NCI-H1048 (cell line): ENCODE measurements at places on chromosomes 11 and 22.

DNA sequence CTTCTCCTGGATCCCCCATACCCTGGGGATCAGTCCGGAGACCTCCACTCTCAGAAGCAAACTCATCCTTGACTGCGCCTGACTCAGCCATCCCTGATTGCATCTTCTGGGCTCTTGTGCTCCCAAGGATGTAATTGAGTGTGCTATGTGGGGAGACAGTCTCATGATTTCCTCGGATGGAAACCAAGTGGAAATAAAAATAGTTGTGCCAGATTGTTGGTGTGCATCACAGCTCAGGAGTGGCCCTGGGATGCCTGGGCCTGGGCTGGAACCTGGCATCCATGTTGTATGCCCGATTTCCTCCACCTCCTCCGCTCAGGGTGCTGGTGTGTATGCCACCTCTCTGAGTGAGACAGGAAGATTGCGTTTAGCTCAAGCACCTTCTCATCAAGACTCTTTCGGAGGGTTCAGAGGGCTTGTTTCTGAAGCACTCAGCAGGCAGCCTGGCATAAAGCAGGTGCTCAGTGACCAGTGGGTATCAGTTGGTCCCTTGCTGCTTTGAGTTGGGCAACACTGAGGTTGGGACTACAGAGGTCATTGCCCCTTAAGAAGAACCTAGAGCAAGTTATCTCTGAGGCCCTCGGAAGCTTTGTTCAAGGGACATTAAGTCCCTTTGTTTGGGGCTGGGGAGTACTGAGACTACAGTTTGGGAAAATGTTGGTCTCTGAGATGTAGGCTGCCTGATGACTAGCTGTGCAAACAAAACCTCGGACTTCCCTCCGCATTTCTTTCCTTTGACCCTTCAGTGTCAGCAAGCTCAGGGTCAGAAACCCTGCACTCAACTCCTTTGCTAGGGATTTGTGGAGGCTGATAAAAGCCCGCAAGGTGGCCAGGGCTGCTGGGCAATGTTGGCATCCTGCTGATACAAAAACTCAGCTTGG lies 24.8 kb upstream of the MICAL2 start:
- DNase-seq: no peak

DNA sequence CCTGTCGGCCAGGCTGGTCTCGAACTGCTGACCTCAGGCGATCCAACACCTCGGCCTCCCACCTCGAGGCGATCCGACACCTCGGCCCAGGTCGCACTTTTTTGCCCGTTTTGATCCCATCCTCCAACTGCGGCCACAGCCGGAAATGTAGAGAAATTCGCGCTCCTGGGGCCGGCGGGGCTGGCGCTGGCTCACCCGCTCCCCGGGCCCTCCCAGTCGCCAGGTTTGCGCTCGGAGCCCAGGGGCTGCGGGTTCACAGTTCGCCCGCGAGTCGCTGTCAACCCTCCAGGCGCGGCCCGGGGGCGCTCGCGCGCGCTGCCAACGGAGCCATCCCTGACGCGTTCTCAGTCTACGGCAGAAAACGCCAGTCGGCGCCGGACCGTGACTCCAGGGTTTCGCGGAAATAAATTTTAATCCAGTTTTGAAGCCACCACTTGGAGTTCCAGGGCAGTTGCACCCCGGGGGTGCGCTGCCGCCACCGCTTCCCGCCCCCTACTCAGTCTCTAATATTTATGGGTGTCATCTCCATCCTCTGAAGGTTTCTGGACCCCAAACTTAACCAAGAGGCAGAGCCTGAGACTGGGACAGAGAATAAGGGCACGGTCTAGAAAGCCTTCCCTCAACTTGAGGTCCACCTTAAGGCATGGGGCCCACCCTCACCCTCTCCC lies 1.5 kb upstream of the KLHDC7B start:
- DNase-seq: no peak

DNA sequence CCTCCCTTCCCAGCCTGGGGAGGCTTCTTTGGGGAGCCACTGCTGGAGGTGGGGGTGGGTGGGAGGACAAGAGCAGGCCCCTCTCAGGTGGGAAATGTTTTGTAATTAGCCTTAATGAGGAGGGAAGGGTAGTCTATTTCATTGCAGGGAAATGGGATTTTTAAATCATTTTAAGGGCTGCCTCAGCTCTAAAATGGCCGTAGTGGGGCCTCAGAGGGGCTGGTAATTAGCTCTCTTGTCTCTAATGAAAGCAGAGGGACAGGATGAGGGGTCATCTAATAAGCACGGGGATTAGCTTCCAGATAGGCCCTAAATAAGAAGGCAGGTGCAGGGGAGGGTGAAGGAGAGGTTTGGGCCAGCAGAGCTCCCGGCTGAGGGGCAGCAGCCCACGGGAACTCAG lies 46.5 kb downstream of the LMO1 start:
- no peak for DNase-seq

DNA sequence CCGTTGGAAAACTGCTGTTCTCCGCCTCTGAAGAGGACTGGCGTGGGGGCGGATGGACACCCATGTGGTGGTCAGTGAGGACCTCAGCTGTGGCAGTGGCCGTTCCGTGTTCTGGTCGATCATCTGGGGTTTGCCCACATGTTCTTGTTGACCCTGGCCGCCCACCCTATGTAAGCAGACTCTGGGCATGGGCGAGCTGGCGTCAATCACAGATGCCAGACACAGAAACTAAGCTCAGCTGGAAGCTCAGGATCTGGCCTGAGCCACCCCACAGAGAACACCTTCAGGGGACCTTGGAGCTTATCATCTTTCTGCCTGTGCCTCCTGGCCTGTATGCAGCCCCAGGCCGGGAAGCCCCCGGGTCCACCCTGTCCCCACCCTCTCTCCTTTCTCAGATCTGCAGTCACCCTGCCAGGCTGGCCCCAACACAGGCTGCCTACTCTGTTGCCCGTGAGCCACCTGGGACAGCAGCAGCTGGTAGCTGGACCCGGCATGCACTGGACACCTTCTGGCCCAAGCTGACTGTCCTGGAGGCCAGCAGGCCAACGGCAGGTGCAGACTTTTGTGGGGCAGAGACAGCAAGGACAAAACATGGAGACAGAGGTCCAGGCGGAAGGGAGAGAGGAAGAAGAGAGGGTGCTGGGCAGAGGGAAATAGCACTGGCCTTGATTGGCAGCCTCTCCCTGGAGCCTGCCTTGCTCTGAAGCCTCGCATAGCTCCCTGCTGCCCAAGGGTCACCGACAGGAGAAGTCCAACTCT lies 91.5 kb downstream of the PHF21B start:
- no peak for DNase-seq

GRCh38 chr22:37431801-37432707 lies 4.8 kb upstream of the ELFN2 start:
- DNase-seq: no peak

- no peak for DNase-seq
Measured at GRCh38 chr11:37322333-37323194, 724.5 kb upstream of the RAG2 start.

- no peak for DNase-seq
Measured at GRCh38 chr22:46574993-46575910, 37.8 kb upstream of the CELSR1 start.

DNA sequence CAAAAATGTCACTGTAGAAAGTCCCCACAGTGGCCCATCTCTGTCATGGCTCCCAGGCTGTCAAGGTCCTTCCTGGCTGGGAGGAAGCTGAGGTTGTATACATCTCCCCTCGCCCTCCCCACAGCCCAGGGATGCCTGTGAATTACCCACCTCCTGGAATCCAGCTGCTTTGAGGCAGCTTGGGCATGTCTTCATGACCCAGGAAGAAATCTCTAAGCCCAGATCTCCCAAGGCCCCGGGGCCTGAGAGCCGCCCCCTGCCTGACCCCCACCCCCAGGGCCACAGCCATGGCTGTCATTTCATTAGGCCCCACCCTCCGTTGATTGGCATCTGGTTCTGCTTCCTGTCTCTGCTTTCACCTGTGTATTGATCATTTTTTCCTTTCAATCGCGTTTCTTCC lies 207.5 kb downstream of the TBC1D22A start:
- DNase-seq: no peak

- DNase-seq: no peak
Measured at GRCh38 chr22:37552524-37553163, 7.6 kb upstream of the CDC42EP1 start.

DNA sequence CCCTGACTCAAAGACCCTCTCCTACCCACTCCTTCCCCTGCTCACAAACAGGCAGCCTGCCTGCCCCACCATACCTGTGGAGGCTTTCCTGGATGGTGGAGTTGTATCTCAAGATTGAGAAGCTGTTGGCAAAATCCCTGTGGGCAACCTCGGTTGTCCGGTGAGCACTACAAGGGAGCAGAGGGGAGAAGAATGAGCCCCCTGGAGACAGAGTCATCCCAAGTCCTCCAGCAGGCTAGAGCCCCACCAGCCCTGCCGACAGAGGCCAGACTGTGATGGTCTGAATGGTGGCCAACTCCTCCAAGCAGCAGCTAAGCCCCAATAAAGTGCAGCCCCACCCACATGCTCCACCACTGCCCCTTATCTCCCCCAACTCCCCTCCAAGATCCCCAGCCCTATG lies 17.5 kb downstream of the TMPRSS13 start:
- DNase-seq: no peak

- DNase-seq: no peak
Measured at GRCh38 chr11:94661444-94661843, 94.3 kb downstream of the PIWIL4 start.

- DNase-seq: no peak
Measured at GRCh38 chr11:126100716-126101115, 38.0 kb upstream of the CDON start.

DNA sequence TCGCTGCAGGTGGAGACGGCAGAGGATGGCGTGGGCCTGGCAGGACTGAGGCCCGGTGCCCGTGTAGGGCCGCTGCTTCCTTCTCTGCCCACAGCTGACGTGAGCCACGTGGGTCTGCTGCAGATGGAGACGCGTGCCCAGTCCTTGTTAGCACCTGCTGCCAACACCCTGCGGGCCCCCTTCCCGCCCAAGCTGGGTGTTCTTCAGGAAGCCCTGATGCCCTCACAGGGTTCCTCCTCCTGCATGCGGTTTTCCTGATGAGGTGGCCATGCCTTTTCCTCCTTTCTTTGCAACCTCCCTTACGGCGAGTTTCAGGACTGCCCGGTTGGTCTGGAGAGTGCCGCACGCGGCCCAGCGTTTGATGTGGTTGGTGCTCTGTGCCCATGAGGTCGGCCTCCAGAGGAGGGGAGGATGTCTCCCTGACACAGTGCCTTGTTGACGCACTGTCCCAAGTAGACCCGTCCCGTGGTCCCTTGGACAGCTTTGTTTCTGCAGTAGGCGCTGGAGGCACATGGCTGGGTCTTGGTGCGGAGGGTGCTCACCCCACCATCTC lies 44.7 kb downstream of the AP2A2 start:
- DNase-seq: no peak

DNA sequence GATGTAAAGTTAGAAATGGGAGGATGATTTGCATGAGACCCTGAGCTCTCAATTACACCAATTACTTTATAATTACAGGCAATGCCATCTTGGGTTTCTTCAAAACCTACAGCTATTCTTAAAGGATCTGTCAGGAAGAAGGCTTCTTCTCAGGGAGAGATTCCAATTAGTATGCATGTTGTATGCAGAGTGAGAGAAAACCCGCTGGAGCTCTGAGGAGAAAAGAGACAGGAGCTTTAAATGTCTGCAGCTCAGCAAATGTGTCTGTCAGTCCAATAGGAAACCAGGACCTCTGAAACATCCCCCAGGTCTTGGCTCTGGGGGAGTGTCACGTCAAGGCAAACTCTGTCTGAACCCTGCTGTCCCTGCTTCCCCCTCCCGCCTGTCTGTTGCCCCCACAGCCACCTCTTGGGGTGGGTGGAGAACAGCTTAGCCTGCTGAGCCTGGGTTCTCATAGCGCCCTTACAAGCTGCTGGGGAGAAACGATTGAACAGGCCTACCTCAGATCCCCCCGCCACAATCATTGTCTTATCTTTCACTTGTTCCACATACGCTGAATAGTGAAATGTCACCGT lies 140.2 kb downstream of the SPATA19 start:
- DNase-seq: no peak

GRCh38 chr11:11850668-11851067 lies 8.9 kb downstream of the USP47 start:
- DNase-seq: no peak

GRCh38 chr11:86115542-86116385 lies 46.9 kb upstream of the PICALM start:
- no peak for DNase-seq

GRCh38 chr11:119650251-119650650 lies 78.7 kb downstream of the NECTIN1 start:
- no peak for DNase-seq

GRCh38 chr11:72439455-72439854 lies 5.1 kb upstream of the CLPB start:
- DNase-seq: no peak

DNA sequence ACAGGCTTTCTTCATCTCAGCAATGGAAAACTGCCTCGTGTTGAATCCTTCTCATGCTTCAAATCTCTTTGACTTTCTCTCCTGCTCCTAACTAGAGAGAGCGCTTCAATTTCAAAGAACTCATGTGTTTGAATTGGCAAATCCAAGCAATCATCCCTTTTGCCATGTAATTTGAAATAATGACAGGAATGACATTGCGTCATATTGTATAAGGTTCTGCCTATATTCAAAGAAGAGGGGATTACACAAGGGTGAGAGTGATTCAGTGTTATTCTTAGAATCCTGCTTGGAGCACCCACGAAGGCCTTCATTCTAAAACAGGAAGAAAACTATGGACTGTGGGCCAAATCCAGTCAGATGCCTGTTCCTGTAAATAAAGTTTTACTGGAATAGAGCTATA lies 720.6 kb downstream of the JRKL start:
- no peak for DNase-seq

GRCh38 chr11:115077740-115078139 lies 399.4 kb downstream of the NXPE2 start:
- DNase-seq: no peak

DNA sequence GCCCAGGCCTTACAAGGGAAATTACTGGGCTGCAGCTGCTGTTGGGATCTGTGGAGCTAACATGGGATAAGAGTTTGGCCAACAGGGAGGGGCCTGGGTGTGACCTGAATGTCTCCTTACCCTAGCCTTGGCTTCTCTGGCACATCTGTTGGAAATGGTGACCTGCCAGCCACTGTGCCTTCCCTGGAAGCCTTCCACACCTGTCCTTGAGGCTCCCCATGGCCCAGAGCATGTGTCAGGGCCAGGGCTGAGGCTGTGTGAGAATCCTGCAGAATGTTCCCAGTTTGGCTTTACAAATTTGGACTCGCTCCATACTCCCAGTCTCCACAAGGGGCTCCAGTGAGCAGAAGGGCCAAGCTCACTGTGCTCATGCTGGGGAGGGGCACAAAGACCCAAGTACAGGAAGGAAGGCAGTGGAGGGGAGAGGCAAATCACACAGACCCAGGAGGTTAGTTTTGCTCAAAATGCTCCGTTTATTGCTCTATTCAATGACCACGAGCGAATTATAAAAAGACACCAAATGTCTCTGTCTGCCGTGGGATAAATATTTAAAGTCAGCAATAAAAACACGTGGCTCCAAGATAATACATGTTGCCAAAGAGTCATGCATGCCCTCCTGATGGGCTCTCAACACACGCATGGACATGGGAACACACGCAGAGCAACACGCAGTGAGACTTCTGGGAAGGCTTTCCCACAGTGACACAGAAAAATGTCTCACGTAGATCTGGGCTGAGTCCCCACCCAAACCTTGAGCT lies 1.7 kb upstream of the IGSF22 start:
- no peak for DNase-seq

GRCh38 chr22:42261296-42261695 lies 9.2 kb downstream of the TCF20 start:
- DNase-seq: no peak
